ENCODE measurements at places on chromosomes 16 and 17. TPM values are rescaled to one million over a fixed set of nuclear protein-coding genes. Genes with fewer than 3 reads are reported as not detected.

GRCh38 chr17:38674014-38674748 lies 576 bp downstream of the EPOP start:
- DNase-seq, result peak; percentile 44

KRT9 gene
- total RNA-seq, result not detected

- DNase-seq, result no peak
Measured at GRCh38 chr16:81810894-81811538, 31.9 kb downstream of the PLCG2 start.

DNA sequence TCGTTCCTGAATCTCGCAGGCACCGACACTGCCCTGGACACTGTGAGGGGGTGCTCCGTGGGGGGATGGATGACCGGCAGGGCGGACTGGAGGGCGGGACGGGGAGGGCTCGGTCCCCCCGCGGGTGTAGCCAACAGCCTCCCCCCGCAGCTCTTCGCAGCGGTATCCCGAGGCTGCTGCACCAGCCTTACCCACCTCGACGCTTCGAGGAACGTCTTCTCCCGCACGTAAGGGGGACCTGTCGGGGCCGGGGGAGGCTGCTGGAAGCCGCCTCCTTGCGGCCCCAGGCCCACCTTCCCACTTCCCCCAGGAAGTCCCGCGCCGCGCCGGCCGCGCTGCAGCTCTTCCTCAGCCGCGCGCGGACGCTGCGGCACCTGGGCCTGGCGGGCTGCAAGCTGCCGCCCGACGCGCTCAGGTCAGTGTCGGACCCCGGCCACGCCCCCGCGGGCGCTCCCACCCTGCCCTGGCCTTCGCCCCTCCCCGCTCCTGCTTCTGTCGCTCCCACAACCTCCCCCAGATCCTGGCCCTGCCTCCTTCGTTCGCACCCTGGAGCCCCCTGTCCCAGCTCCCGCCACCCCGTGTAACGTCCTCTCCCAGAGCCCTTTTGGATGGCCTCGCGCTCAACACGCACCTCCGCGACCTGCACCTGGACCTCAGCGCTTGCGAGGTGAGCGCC lies 3.3 kb downstream of the CARMIL2 start:
- DNase-seq, result no peak

DNA sequence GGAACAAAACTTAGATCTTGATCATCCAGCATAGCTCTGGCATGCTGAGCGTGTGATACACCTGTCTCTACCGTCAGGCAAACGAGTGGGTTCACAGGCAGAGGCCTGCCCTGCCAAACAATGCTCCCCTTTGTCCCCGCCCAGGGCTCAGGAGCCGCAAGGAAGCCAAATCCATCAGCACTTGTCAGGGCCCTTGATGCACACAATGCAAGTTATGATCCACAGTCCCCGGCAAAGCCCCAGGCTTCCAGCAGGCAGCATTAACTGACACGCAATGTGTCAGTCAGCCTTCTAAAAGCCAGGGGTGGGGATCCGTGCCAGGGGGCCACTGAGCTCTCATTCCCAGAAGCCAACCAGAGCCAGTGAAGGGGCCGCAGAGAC lies 460.9 kb downstream of the SLC39A11 start:
- DNase-seq, result no peak

DNA sequence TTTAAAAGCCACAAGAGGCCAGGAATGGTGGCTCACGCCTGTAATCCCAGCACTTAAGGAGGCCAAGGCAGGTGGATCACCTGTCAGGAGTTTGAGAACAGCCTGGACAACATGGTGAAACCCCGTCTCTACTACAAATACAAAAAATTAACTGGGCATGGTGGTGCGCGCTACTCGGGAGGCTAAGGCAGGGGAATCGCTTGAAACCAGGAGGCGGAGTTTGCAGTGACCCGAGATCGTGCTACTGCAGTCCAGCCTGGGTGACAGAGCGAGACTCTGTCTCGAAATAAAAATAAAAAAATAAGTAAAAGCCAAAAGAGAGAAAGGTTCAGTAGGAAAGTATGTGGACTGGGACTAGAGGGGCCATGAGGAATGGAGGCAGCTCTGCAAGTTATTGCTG lies 13.1 kb upstream of the ITGAL start:
- no peak for DNase-seq

DNA sequence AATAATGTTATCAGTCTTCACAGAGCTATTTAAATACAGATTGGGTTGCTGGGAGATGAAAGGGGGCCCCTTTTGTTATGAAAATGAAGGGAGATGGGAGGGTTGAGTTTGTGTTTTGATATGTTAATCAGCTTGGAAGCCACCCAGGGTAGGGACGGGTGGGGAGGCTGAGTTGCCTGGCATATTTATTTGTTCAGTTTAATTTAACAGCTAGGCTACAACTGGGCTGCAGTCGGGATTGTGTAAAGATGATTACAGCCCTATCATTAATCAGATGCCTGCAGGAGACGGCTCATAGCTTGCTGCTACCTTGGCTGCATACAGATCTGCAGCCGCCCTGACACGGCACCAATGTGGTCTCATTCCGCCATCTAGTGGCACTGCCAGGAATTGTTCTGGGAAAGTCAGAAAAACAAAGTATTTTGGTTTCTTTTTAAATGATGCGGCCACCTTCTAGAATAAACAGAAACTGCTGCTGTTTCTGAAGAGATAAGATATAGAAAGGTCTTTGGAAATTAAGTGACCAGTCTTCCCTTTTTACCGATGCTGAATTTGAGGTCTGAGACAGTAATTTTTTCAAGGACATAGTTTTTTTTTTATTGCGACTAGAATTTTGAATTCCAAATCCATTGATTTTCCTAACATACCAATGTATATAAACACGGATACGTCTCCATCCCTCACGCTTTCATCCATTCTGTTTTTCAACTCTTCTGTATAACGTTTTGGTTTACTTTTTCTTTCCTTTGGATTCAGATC lies 458.0 kb upstream of the ASIC2 start:
- DNase-seq, result peak; percentile 64

CCDC154 gene
- 0.81 TPM for total RNA-seq

ITGAX gene
- 1.2 TPM for total RNA-seq

- no peak for DNase-seq
Measured at GRCh38 chr17:71849783-71850768, 270.7 kb upstream of the SOX9 start.

DNA sequence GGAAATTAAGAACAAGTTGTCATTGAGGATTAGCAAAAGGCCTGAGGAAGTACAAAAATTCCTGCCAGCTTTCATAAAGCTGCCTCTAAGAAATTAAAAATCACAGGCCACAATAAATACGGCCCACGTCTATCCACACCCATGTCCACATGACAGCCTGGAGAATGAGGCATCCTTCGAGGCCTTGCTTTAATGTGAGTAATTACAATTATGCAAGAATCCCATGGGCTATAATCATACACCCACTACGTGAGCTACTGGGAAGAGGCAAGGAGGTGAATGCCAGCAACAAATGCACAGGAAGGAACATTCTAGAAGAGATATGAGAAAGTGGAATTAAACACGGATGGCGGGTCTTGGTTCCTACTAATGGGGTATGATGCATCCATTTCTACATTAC lies 65.4 kb upstream of the ZFHX3 start:
- DNase-seq, result no peak

AHSP gene
- not detected for total RNA-seq

DNA sequence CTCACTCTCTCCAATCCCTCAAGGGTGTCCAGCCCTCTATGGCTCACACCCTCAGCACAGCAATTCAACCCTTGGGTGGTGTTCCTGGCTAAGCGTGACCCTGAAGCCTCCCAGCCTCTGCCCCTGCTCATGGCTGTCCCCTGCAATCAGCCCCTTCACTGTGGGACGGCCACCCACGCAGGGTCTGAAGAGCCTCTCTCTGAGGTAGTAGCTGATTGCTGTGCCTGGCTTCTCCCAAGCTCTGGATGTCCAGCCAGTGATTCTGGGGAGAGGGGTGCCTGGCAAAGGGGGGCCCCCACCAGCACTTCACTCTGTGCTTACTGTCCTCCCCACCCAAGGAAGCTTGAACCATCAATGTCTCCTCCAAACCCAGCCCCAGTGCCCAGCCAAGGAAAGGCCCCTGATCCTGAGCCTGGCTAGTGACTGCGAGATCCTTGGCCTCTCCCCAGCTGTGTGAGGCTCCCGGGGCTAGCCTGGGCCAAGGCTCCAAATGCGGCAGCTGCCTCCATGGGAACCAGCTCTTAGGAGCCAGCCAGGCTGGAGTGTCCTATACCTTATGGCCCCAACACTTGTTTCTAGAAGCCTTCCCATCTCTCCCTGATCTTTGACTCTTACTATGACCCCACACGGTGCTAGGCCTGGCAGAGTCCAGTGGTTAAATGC lies 9.9 kb downstream of the MTSS2 start:
- peak; percentile 67 for DNase-seq

DNA sequence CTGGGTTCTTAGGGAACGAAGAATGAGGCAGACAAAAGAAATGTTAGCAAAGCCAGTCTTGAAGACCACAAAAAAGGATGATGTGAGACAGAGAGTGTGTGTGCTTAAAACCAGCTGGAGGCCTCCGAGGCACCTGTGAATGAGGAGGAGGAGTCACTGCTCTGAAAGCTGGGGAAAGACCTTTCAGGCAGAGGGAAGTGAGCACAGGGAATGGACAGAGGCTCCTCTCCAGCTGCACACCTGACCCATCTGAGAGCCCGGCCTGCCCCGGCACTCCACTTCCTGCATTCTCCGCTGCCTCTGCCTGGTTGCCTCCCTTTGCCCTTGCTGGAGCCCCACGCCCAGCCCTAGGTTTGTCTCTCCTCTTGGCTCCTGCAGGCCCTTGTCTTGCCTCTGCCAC lies 55.2 kb upstream of the SREBF1 start:
- DNase-seq, result no peak

GRCh38 chr17:63181856-63182255 lies 215.8 kb downstream of the TANC2 start:
- DNase-seq, result no peak

DNA sequence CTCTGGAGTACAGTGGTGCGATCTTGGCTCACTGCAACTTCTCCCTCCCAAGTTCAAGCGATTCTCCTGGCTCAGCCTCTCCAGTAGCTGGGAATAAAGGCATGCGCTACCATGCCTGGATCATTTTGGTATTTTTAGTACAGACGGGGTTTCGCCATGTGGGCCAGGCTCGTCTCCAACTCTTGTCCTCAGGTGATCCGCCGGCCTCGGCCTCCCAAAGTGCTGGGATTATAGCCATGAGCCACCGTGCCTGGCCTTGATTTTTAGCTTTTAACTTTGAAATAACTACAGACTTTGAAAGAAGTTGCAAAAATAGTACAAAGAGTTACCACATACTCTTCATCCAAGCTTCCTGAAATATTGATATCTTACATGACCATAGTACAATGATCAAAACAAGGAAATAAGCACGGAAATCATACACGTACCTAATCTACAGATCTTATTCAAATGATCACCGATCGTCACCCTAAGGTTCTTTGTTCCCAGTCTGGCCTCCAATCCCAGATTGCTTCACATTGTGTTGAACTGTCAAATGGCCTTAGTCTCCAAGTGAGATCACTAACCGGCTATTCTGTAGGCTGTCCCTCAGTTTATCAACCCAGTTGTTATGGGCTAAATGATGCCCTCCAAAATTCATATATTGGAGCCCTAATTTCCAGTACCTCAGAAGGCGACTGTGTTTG lies 18.4 kb downstream of the NPIPA1 start:
- peak; percentile 85 for DNase-seq

BRIP1 gene
- total RNA-seq, result 0.22 TPM

- DNase-seq, result no peak
Measured at GRCh38 chr16:68235108-68235886, 630 bp downstream of the ESRP2 start.

GNAO1 gene
- total RNA-seq, result 25.9 TPM

ALOX15 gene
- not detected for total RNA-seq

TPSB2 gene
- total RNA-seq, result 10.1 TPM

GRCh38 chr16:50961952-50962351 lies 189.1 kb downstream of the SALL1 start:
- no peak for DNase-seq

GRCh38 chr17:27920569-27920968 lies 27.4 kb upstream of the LYRM9 start:
- DNase-seq, result peak; percentile 46

PARD6A gene
- 3.2 TPM for total RNA-seq

ZDHHC1 gene
- 3.4 TPM for total RNA-seq

KRTAP2-2 gene
- total RNA-seq, result not detected

DNA sequence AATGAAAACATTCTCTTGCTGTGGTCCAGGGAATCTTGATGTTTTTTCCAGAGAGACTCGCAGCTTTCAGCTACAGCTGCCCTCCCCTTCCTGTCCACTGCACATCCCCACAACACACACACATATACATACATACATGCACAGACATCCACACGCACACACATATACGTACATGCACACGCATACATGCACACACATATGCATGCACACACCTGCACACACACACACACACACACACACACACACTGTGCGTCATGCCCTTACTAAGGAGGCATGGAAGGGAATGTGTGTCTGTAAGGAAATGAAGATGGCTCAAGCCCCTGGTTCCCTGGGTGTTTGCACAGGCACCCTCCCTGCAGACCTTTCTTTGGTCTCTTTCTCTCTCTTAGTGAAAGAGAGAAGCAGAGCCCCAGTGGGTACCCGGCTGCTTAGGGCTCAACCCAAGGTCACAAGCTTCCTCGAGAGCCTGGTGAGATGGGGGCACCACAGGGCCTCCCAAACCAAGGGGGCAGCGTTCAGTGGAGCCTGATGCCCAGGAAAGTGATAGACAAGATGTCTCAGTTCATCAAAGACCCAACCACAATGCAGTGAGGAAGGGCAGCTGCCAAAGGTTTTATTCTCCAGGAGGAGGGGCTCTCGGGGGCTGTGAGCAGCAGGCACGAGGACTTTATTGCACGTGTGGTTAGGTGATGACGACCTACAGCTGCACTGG lies 33.3 kb downstream of the TNFRSF13B start:
- no peak for DNase-seq

POLR2C gene
- 37.9 TPM for total RNA-seq

WNT9B gene
- total RNA-seq, result 0.13 TPM

SMG1 gene
- 39.3 TPM for total RNA-seq

TBKBP1 gene
- total RNA-seq, result 16.3 TPM

Measured in Right ventricle myocardium superior (tissue), 1 donor.